ENCODE measurements at places on chromosomes 2 and 18.

- peak; percentile 90 for DNase-seq
These were observed at the start of gene TMEM37 for GRCh38 chr2:119431155-119431975. TSS of gene TMEM37 (plus strand) at chr2:119431854. CDS start at chr2:119431904, 50 bp downstream.

GRCh38 chr2:189783451-189783926 lies 650 bp downstream of the ORMDL1 start:
- DNase-seq = no peak

- peak; percentile 8 for DNase-seq
These were observed 589.1 kb upstream of the SLC8A1 start for GRCh38 chr2:41040782-41041520.

DNA sequence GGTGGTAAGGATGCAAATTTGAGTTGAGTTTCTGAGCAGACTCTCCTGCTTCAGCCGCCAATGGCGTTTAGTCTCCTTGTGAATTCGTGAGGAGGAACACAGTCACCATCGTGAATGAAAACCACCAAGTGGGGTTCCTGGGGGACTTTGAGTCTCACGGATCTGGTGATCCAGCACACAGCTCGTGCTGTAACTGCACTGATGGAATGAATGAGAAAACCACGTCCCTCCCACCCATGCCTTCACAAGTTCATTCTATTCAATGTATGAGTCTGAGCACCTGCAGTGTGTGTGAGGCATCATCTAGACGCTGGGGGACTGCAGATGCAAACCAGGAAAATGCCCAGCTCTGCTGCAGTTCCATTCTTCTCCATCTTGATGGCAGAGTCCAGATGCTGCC lies 127.9 kb downstream of the PIEZO2 start:
- DNase-seq = no peak

- DNase-seq = no peak
These were observed 174.2 kb upstream of the OSR1 start for GRCh38 chr2:19532547-19533196.
